Occipital lobe (tissue), 3 donors: ENCODE measurements at places on chromosomes 7 and 10.
A peak's percentile ranks its signal among the peaks of the same experiment; 100 is the strongest.

GRCh38 chr10:93254180-93254853, 180.6 kb downstream of the CYP26A1 start:
- DNase-seq = no peak

GRCh38 chr7:135644154-135644553, 18.2 kb upstream of the STMP1 start:
- DNase-seq = no peak

DNA sequence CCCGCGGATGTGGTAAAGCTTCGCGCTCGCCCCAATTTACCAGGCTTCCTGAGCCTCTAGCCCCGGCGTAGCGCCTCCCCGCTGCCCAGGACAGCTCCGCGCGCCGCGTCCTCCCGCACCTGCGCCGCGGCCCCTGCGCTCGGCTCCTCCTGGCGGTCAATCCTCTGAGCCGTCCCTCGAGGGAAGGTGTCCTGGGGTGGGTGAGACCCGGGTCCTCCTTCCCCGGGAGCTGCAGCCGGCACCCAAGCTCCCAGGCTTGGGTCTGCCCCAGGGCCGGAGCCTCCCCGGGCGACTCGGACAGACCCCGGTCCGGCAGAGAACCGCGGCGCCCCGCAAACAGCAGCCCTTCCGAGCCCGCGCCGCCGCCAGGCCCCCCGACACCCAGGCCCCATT, 512 bp downstream of the OSBPL3 start:
- DNase-seq = peak; percentile 34

- no peak for DNase-seq
Measured at GRCh38 chr10:6141296-6142151, 52.7 kb downstream of the RBM17 start.

DNA sequence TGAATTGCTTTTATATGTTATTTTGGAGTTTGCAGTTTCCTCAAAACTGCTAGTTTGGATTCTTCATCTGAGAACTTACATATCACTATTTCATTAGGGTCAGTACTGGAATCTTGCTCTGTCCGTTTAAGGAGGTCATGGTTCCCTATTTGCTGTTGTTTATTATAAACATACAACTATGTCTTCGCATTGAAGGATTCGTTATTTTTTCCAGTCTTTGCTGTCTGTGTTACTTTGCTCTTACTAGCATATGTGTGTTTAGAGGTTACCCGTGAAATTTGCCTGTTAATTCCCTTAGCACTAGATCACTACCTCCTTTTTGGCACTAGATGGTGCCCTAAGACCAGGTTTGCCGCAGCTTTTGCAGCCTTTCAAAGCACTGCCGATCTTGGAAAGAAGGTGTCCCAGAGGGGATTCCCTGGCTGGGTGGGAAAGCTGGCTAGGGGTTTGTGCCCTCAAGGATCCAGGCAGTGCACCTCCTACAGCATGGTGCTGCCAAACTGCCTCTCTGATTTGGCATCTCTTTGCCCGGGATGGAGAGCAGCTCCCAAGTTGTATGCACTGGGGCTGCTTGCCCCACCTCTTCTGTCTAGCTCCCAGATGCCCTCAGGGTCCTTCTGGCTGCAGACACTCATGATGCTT, 103.1 kb upstream of the APBB1IP start:
- DNase-seq = peak; percentile 34

DNA sequence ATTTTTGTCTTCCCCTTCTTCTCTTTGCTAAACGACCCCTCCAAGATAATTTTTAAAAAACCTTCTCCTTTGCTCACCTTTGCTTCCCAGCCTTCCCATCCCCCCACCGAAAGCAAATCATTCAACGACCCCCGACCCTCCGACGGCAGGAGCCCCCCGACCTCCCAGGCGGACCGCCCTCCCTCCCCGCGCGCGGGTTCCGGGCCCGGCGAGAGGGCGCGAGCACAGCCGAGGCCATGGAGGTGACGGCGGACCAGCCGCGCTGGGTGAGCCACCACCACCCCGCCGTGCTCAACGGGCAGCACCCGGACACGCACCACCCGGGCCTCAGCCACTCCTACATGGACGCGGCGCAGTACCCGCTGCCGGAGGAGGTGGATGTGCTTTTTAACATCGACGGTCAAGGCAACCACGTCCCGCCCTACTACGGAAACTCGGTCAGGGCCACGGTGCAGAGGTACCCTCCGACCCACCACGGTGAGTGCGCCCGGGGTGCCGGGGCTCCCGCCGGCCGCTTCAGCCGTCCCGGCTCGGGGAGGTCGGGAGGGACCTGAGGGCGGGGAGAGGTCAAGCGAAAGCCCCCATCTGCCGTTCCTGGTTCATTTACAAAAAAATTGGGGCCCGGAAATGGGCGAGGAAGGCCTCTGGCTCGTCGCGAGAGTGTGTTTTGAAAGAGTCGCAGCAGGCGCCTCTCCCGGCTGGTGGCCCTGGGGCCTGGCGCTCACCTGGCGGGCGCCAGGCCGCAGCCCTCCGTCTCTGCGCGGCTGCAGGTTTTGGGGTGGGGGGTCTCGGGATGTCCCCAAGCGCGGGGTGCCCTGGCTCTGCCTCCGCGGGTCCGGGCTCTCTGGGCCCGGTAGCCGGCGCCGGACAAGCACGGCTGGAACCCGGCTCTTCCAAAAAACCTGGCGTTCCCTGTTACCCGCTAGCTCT, 1.2 kb downstream of the GATA3 start:
- no peak for DNase-seq

DNA sequence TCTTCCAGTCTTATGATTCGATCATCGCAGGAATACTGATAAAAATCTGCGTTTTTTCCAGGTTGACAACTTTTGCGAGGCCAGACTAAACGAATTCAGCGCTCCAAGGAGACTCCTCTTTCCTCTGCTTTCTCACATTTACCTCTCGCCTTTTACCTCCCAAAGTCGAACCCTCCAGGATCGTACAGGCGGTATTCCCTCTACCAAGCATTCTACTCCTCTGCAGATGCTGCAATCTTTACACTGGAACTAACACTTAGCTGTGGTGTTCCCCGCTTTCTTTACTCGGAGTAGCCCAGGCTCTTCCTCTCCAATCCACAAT, 449 bp downstream of the NUDT5 start:
- DNase-seq = no peak

DNA sequence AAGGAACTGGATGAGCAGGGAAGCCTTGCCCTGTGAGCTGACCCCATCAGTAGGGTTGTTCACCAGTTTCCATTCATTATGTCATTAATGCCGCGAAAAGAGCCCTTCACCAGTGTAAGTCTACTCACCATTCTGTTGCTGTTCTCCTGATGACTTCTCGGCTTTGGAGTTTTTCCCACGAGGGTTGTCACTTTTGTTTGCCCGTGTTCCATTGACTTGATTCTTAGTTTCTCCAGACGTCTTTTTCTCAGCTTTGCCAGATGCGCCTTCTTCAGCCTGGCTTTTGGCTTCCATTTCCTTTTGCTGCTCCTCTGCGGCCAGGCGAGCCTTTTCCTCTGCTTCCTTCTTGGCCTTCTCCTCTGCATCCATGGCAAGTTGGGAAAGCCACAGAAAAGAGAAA, 128.8 kb downstream of the PPP1R17 start:
- DNase-seq = no peak

DNA sequence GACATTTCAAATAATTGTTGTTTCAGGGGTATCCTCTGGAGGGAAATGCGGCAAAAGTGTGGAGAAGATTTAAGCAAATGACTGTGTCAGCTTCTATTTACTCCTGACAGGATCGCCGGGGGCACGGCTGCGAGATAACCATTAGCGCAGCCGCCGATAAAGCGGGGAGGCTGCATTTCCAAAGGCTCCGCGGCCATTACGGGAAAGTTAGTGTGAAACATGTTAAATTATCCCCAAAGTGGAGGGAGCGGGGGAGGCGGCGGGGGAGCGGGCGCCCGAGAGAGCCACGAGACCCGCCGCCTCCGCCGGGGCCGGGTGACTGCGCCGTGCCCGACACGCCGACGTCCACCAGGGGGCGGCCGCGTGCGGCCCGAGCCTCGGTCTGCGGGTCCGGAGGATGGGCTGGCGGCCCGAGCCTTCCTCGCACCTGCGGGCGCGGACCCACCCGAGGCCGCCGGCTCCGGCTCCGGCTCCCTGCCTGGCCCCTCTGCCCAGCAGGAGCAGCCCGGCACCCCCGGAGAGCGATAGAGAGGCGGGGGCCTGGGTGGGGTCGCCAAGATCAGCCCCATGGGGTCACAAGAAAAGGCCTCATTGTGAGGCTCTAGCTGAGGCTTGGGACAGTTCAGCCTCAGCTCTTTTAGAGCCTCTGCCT, 74.4 kb upstream of the PAX2 start:
- no peak for DNase-seq

DNA sequence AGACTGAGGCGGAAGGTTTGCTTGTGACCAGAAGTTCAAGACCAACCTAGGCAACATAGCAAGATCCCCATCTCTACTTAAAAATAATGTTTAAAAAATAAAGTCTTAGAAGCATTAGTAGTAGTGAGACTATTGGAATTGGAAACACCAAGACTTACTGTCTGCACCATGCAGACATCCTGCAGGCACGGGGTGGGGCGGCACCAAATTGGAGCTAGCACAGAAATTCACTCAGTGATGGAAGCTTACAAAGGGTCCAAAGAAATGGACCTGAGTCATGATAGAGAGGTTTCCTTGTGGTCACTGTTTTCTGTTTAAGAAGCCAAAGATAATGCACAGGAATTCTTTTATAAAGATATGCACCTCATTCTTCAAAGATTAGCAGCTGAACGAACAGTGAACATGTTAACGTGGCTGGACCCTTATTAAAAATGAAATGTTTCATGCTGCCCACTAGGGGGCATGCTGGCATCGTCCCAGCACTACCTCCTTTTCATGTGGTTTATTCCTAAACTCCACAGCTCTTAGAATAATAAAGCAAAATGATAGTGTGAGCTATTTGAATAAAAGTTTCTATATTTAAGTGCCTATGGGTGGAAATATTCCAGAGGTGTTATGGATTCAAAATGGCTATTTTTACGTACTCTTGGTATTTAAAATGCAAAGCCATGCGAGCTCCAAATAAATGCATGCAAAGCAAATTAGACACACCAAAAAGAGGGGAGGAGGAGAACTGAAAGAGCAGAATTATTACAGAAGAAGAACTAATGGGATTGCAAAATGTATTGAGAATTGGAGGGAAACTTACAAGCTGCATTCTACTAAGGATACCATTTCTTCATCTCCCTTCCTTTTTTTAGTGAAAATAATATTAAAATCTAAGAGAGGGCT, 28.6 kb downstream of the PDSS1 start:
- no peak for DNase-seq

- DNase-seq = no peak
Measured at GRCh38 chr10:130575756-130576285, 439.6 kb downstream of the GLRX3 start.

DNA sequence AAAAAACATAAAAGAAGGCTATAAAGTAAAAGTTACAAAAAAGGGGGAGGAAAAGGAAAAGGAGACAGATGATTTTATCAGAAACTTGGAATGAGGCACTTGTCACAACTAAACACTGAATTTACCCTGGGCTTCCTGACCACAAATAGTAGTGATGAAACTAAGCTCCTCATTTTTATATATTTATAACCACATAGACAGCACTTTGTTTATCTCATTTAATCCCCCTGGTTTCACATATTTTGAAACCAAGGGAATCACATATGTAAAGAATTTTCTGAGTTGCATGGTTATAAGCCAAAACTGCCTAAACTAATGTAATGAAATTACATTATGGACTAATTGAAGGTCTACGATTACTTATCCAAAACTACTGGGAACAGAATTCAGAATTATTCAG, 39.6 kb upstream of the MET start:
- no peak for DNase-seq

- no peak for DNase-seq
Measured at GRCh38 chr10:92829786-92830377, 18.4 kb upstream of the EXOC6 start.

DNA sequence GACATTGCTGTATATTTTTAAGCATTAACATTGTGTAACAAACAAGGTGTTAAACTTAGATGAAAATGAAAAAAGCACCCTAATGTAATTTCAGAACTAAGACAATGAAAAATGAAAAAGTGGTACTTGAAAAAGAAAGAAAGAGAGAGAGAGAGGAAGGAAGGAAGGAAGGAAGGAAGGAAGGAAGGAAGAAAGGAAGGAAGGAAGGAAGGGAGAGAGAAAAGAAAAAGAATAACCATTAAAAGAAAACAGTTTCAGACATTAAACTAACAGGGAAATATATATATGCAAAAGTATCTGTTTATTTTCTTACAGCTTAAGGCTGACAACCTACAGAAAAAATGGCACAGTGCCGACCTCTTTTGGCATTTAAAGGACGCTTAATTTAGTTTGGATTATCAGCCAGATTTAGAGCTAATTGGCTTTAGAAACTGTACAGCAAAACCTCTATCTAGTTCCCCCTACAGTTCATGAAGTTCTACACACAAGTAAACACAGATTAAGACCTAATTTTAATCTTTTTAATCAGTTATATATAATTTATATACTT, 13.8 kb downstream of the MTERF1 start:
- DNase-seq = no peak

GRCh38 chr10:97020452-97021400, 165.0 kb downstream of the SLIT1 start:
- DNase-seq = peak; percentile 41

DNA sequence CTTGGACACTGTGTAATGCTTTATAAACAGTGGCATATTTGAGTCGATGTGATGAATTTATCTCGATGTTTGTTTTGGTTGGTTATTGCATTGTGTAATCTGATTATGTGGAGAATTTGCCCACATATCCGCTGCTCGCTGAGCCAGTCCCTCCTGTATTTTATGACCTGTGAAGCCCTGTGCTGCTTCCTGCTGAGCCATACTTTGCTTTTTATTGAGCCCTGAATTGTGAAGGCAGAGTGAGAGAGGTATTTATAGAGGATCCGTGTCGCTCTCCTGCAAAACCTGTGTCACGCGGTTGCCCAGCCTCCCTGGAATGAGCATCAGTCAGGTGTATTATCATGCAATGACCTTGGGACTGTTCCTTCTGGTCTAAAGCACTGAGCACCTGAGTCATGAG, 253.7 kb downstream of the ARHGAP21 start:
- DNase-seq = no peak

DNA sequence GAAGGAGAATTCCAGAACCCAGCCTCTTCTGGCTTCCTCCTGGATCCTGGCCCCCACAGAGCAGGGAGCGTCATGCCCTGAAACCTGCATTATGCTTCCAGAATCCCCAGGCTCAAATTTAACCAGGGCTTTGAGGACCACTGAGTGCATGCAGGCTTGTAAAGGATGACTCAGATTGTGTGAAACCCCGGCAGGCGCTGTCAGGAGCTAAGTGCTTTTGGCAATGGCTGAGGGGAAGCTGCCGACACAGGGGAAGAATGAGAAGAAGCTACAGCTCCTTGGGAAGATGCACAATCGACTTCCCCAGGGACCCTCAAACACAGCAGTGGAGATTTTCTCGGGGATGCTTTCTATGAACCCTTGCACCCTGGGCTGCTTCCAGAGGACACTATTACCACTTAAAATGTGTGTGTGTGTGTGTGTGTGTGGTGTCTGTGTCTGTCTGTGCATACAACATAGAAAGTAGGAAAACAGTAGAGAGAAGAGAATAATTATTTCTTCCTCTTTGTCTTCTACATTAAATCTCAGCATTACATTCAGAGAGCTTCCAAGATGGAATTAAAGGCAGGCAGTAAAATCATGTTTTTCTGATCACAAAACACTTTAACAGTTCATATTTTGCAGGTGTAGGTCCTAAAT, 183.5 kb upstream of the INHBA start:
- DNase-seq = no peak
